ENCODE measurements at places on chromosomes 4 and X. TPM values are rescaled to one million over a fixed set of nuclear protein-coding genes. Genes with fewer than 3 reads are reported as not detected.

Gene FRAS1
- 5.0 TPM for total RNA-seq

Gene TRO
- 14.0 TPM for total RNA-seq

Gene RAPGEF2
- total RNA-seq, result 27.7 TPM

Gene SEPTIN6
- 20.5 TPM for total RNA-seq

Gene AWAT1
- not detected for total RNA-seq

Gene PCGF3
- 31.8 TPM for total RNA-seq

Gene NXF2
- total RNA-seq, result not detected

Gene SASH3
- not detected for total RNA-seq

Gene ASMT
- total RNA-seq, result not detected

Gene PRSS12
- 34.1 TPM for total RNA-seq

Gene BBS12
- total RNA-seq, result 6.8 TPM

Gene SLC2A9
- 4.3 TPM for total RNA-seq

Gene BRS3
- total RNA-seq, result not detected

Gene MAGED4
- 45.2 TPM for total RNA-seq

Gene GAGE12J
- not detected for total RNA-seq

Measured in smooth muscle cell of bladder (primary cell).